Stimulated activated CD8-positive, alpha-beta memory T cell treated with anti-CD3 and anti-CD28 coated beads, Interleukin-15, amount 100 ng/mL, for 4 hours (primary cell): ENCODE measurements at places on chromosomes 3 and 15.

- no peak for DNase-seq
These were observed 11.2 kb downstream of the TMC3 start for GRCh38 chr15:81362790-81363189.

GRCh38 chr3:150268426-150269391, 139.4 kb upstream of the TSC22D2 start:
- no peak for DNase-seq

DNA sequence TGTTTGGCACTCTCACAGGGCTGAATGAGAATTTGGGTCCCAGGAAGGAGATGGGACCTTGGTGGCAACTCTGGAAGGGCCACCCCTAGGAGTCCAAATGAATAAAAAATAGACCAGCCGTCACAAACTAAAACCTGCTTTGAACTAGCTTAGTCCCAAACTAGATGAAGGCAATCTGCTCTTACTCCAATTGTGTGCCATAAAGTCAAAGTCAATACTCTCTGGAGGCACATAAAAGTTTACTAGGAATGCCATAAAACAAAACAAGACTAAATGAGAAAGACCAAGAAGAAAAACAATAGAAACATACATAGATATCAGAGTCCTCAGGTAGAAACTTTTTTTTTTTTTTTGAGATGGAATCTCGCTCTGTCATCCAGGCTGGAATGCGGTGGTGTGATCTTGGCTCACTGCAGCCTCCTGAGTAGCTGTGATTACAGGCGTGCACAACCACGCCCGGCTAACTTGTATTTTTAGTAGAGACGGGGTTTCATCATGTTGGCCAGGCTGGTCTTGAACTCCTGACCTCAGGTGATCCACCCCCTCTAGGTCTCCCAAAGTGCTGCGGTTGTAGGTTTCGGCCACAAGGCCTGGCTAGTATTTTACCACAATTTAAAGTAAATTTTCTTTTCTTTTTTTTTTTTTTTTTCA, 8.1 kb downstream of the GOLGA6L2 start:
- no peak for DNase-seq

- DNase-seq: no peak
These were observed 96.2 kb downstream of the ECT2 start for GRCh38 chr3:172846706-172847105.

GRCh38 chr15:40463886-40464545, 6.8 kb upstream of the CHST14 start:
- no peak for DNase-seq

GRCh38 chr15:40265875-40266274, 17.0 kb downstream of the ANKRD63 start:
- DNase-seq: no peak

- DNase-seq: no peak
These were observed 148.6 kb downstream of the CACNA2D3 start for GRCh38 chr3:54270816-54271526.

DNA sequence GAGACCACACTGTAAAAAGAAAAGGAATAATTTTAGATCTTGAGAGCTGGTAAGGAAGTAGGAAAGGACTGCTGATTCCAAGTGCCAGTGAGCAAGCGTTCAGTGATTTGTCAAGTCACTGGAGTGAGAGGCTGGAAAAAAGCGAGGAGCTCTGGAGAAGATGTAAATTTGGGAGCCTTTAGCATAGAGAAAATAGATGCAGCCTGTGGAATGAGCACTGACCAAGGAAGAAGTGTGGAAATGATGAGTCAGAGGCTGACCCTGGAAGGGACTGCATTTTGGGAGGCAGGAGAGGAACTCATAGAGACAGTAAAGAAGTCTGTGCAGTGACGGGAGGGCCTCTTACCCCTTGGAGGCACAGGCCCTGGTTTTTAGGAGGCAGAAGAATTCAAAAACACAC, 17.1 kb upstream of the ABTB1 start:
- DNase-seq: no peak

DNA sequence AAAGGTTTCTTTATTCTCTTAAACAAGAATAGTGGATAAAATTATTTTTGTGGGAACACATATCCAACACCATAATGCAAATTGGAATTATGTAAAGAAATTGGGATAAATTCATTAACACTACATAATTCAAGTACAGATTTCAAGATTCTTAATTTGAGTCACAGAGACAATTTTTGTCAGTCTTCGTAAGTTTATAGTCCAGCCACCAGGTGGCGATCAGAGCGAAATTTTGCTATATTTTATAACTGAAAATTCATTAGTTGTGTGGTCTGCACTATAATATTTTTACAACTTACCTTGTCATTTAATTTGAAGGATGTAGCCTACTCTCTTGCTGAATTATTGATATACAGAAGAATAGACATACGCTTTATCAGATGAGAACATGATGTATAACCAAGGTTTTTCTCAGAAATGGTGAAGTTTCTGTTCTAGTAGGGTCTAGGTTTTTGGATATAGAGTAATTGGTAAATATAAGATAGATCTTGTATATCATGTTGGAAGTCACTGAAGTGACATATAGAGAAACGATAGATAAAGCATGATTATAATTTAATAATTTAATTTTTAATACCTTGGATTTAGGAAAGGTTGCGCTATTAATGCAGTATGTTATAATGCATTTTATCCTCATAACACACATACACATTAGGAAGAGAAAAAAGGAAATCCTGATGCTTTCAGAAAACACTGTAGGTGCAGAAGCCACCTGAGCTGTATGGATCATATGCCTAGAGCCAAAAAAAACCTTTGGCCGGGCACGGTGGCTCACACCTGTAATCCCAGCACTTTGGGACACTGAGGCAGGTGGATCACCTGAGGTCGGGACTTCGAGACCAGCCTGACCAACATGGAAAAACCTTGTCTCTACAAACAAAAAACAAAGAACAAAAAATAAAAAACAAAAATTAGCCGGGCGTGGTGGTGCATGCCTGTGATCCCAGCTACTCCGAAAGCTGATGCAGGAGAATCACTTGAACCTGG, 31.7 kb downstream of the PLSCR4 start:
- no peak for DNase-seq

- DNase-seq: no peak
These were observed 133.0 kb upstream of the SOX2 start for GRCh38 chr3:181578743-181579142.

DNA sequence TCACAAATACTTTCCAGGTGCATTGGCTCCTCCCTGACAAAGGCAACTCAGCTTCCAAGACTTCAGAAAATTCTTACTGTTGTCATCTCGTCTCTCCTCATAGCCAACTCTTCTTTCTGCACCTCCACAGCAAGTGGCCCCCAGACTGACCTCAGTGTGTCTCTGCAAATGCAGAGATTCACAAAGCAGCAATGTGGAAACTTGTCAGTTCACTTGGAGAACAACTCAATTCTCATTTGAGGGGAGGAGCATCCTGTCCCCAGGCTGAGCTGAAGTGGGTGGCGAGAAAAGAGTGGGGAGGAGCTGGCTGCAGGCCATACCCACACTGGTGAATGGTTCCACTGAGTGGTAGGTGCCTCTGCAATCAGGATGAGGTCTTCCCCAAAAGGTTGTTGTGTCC, 248.7 kb upstream of the IL12A start:
- no peak for DNase-seq

DNA sequence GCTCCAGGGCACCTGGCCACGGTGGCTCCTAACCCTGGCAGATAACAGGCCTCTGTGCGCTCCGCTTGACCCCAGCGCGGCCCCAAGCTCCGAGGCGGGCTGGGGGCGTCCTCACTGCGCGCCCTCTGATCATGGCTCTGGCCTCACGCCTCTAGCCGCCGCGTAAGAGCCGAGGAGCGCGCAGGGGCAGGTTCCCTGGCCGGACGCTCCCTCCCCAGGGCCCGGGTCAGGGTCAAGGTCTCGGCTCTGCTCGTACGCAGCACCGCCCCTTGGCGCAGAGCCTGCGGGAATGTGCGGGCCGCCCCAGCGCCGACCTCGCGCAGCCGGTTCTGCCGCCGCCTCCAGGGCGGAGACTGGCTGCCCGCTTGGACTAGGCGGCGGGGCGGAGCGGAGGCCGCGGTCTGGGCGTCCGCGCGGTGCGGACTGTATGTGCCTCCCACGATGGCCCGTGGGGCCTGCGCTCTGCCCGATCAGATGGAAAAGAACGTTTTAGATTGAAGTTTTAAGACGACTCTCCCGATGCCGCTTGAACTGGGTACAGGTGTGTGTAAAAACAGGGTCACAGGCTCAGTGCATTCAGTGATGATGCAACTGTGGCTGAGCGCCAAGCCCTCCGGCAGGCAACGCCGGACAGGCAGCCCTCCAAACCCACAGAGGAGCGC, 40.8 kb downstream of the CHST14 start:
- no peak for DNase-seq

GRCh38 chr3:169077394-169077906, 586.1 kb downstream of the MECOM start:
- DNase-seq: no peak

- DNase-seq: no peak
These were observed 5.4 kb upstream of the SENP7 start for GRCh38 chr3:101518421-101518871.

GRCh38 chr3:187995043-187995400, 158.9 kb upstream of the LPP start:
- no peak for DNase-seq

- no peak for DNase-seq
These were observed 348.7 kb downstream of the TBL1XR1 start for GRCh38 chr3:176848431-176849214.

- DNase-seq: no peak
These were observed 183.5 kb upstream of the LYSMD4 start for GRCh38 chr15:99916668-99917223.

- no peak for DNase-seq
These were observed 875.4 kb downstream of the ROBO2 start for GRCh38 chr3:77915336-77915735.

DNA sequence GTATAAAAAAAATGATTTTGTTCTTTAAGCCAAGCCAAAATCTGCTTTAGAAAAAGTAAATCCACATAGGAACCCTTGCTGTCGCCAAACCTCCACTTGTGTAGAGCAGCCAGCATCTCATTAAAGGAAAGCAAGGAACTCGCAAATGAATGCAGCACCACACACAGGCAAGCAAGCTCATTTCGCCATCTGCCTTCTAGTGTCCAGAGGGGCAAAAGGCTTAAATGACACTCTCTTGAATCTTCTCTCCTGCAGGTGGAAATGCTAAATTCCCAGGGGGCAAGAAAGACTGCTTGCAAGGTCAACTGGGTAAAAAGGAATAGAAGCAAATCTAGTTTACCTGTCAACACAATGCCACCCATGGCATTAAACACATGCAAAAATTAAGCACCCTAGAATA, 2.4 kb downstream of the MB21D2 start:
- no peak for DNase-seq

DNA sequence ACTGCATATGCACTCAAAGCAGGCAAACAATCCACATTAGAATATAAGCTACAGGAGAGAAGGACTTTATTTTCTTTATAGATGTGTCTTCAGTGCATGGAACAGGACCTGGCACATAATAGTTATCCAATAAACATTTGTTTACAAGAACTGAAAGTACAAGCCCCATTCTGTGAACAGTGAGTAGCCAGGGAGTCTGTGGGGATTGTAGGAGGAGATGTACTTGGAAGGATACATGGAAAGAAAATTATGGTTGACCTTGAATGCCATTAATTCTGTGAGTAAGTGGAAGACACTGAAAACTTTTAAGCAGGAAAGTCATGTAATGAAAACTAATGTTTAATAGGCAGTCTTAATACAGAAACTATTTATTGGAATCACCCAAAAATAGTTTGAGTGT, 28.3 kb downstream of the MASP1 start:
- no peak for DNase-seq

- no peak for DNase-seq
These were observed 122.2 kb upstream of the CHRM5 start for GRCh38 chr15:33846142-33846541.

DNA sequence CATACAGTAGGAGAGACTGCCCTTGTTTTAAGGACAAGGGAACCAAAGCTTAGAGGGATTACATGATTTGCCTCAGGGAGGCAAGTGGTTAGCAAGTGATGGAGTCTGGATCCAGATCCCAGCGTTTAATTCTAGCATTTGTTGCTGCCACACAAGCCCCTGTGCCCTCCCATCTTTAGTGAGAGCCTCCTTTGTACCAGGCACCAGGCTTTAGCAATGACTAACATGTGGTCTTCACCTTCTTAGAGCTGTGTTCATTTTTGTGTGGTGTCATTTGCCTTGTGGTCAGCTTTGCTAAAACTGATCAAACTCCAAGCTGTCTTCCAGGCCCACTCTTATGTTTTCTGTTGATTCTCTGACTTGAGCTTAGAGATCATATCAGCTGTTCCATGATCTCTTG, 290.5 kb downstream of the RPLP1 start:
- DNase-seq: no peak

GRCh38 chr3:128709506-128710210, 16.3 kb upstream of the RAB7A start:
- DNase-seq: no peak

- no peak for DNase-seq
These were observed 2.6 kb downstream of the RBMS3 start for GRCh38 chr3:29283231-29284119.

DNA sequence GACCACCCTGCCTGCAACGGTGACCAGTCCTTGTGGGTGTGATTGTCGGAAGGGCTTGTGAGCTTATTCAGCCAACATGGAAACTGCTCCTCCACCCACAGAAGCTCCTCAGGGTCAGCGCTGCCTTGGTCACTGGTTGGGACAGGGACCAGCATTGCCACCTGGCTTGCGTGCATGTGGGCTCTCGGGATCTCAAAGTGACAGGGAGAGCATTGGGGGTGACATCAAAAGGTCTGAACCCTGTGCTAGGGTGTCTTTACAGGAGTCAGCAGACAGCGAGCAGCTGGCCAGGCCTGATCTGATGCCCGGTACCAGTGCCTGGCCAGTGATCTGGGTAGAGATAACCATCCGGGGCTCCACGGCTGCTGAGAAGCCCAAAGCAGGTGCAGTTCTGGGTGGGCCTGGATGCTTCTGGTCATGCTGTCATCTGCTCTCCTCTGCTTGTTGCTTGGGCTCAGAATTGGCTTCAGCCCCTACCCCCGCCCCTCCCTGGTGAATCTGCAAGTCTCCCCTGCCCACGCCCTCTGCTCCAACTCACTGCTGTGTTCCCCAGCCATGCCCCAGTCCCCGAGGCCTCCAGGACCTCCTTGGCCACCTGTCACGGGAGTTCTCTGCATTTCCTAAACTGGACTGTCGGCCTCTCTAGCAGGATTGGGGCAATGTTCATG, 134.8 kb downstream of the NSMCE3 start:
- no peak for DNase-seq
